ENCODE measurements at places on chromosomes 3 and 15.

- no peak for DNase-seq
Observed at GRCh38 chr3:177928172-177928873, 607.9 kb upstream of the KCNMB2 start.

DNA sequence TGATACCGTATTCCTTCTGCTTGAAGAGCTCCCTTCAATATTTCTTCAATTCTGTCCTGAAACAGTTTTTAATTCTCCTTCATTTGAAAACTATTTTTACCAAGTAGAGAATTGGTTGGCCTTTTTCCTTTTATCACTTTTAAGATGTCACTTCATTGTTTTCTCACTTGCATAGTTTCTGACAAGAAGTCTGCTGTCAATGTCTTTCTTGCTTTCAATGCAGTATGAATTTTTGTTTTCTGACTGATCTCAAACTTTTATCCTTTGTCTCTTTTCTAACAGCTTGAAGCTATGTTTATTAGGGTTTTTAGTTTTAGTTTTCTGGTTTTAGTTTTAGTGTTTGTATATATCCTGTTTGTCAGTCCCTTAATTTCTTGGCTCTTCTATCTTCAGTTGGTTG, 364.8 kb upstream of the TPRG1 start:
- DNase-seq, result no peak

GRCh38 chr3:27900316-27900715, 178.2 kb upstream of the EOMES start:
- no peak for DNase-seq

GRCh38 chr15:81331600-81331999, 7.7 kb upstream of the STARD5 start:
- no peak for DNase-seq

- DNase-seq, result no peak
Observed at GRCh38 chr3:176969506-176969905, 227.8 kb downstream of the TBL1XR1 start.

- no peak for DNase-seq
Observed at GRCh38 chr3:4732925-4733324, 239.8 kb downstream of the ITPR1 start.

- DNase-seq, result no peak
Observed at GRCh38 chr15:64341961-64342360, 14.0 kb downstream of the CSNK1G1 start.

- no peak for DNase-seq
Observed at GRCh38 chr15:28943146-28943545, 57.4 kb downstream of the APBA2 start.

DNA sequence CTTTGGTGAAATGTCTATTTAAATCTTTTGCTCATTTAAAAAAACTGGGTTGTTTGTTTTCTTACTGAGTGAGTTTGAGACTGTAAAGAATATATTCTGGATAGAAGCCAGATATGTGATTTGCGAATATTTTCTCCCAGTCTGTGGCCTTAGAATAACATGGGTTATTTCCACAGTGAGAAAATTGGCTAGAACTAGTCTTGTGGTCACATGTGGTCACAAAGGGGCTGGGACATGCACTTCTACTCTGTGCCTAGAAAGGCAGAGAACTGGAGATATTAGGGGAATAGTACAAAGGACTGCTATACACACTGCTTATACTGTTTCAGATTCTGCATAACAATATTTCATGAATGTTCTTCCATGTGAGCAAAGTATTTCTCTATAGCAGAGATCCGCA, 79.9 kb upstream of the RGMA start:
- no peak for DNase-seq

DNA sequence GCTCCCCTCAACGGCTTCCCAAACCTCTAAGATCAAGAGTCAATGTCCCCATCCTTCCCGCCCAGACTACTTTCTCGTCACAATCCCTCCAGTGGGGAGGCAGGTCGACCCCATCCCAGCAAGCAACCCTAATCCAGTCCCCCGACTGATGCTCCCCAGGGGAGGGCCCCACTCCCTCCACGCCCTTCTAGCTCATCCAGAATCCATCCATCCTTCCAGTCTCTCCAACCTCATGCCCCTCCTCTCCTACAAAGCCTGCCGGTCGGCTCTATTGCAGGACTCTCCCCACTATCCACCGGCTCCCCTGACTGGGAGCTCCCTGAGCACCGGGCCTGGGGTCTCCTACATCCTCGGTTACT, 1.3 kb downstream of the ADAMTS7 start:
- DNase-seq, result no peak

- no peak for DNase-seq
Observed at GRCh38 chr3:100875239-100875638, 118.0 kb downstream of the ABI3BP start.

DNA sequence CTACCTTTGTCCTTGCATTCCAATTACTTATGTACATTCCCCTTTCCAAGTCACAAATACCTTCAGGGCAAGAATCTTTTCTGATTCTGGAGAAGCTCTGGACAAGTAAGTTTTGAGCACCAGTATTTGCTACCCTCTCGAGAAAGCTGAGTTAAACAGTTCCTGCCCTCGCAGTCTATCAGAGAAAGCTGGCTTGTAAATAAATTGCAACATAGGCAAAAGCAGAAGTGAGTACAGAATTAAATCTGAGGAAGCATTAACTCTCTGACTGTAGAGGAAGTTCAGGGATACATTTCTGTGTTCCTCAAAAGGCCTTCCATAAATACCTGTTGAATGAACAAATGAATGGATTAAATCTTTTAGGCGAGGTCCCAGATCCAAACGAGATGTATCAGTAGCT, 1.2 kb downstream of the OSBPL11 start:
- DNase-seq, result no peak

GRCh38 chr15:49988766-49989165, 130.3 kb downstream of the ATP8B4 start:
- no peak for DNase-seq

- DNase-seq, result peak; percentile 38
Observed at GRCh38 chr3:136193278-136194054, 2.7 kb downstream of the MSL2 start.

- no peak for DNase-seq
Observed at GRCh38 chr15:99010768-99011167, 3.2 kb upstream of the PGPEP1L start.

DNA sequence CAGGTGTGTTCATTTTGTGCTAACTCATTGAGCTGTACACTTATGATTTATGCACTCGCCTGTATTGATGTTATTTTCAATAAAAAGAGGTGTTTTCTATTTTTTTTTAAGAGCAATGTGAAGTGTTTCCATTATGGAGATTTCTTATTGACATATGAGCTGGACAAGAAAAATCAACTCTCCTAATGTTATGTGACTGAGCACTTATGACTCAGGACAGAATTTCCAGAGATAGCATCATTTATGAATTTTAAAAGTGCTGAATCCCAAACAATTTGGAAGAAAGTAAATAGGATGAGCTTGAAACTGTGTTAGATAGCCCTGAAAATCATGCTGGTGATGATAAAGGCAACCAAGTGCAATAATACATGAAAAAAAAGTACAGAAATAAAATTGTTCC, 118.9 kb downstream of the RFTN1 start:
- DNase-seq, result no peak

- no peak for DNase-seq
Observed at GRCh38 chr15:37339856-37340255, 239.5 kb upstream of the MEIS2 start.

DNA sequence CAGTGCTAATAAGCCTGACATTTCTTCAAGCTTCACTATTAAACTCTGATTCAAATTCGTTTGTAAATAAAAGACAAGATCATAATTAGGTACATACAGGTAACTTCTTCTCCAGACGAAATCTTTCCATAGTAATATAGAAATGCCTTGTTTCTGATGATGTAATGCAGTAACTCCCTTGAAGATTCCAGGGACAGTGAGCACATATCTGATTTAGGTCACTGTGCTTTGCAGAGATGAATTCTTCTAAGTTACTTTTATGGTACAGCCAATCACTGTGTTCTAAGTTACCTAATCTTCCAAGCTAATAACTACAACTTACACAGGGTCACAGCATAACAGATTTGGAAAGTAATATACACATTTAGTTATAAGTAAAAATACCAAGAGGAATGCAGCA, 27.6 kb downstream of the SLC4A7 start:
- DNase-seq, result no peak

DNA sequence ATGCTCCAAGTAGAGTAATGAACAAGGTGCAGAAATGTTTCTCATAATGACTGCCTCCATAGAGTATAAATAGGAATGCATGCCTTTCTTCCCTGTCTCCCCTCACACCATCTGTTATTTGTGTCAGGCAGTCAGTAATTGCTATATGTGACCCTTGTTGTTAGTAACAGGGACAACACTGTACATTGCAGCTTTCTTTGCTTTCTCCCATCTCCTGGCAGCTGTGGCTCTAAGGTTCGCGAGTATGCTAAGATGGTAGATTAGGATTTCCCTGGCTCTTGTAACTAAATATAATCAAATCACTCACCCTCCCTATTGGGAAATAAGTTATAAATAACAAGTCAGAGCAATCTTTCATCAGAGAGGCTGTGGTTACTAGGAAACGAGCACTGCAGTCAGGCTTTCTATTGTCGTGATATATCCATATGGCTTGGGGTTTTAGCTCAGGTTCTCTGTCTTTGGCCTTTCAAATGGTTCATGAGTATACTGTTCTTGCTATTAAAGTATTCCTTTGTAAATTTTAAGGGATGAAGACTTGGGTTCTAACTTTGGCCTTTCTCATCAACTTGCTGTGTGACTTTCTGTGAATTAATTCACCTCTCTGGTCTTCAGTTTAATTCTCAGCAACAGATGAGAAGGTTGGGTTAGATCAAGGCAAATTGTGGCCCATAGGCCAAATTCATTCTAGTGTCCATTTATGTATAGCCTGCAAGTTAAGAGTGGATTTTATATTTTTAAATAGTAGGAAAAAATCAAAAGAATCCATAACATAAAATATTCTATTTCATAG, 8.1 kb upstream of the MINDY4B start:
- DNase-seq, result peak; percentile 57

DNA sequence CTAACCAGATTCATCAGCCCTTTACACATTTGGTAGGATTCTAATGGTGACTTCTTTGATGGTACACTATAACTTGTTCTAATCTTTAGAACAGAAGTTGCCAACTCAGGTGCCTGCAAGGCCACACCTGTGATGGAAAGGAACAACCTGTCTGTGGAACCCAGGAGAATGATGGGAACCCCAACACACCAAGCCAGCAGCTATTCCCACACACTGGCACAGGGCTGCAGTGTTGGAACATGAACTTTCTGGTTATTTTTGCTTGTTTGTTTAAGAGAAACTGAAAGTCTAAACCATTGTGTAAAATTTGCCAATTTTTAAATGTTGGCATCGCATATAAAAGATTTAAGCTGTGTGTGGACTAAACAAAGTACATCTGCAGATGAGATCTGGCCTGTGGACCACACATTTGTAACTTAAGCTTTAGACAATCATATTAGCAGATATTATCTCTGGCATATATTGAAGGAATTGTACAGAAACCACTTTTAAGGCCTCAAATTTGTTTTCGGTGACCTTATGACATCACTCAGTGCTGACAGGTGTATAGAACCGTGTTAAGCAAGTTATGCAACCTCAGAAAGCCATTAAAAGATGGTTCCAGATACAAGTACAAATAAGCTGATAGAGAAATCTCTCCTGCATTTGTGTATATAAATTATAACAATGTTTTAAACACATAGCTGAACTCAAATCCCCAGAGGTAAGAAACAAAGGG, 242.9 kb downstream of the SLC9A9 start:
- no peak for DNase-seq

DNA sequence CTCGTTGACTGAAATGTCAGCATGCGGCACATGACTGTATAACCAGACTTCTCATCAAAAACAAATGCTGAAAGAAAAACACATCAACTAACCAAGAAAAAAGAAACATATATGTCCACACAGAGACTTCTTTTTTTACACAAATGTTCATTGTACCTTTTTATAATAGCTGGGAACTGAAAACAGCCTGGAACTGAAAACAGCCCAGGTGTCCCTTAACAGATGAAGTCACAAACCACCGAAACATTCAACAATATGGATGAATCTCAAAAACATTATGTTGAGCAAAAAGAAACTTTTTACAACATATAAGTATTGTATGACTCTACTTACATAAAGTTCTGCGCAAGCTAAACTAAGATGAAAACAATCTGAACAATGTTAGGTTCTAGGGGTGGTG, 20.6 kb downstream of the UBE3A start:
- no peak for DNase-seq

- no peak for DNase-seq
Observed at GRCh38 chr3:184815046-184815930, 3.3 kb downstream of the VPS8 start.

DNA sequence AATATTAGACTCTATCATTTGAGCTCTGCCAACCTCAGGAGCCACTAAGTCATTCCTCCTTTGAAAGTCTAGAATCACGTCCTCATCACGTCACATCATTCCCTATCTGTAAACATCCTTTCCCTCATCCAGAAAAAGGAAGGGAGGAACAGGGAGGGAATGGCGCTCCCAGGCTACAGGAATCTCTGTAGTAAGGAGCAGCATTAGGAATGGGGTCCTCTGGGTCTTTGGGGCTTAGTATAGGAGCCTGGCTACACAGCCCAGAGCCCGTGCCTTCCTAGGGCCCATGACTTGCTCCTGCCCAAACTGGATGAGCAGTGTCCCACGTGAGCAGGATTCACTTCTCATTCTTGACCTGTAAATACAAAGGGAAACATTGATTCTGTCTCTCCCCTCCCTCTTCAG, 1.6 kb downstream of the TAGLN3 start:
- no peak for DNase-seq

DNA sequence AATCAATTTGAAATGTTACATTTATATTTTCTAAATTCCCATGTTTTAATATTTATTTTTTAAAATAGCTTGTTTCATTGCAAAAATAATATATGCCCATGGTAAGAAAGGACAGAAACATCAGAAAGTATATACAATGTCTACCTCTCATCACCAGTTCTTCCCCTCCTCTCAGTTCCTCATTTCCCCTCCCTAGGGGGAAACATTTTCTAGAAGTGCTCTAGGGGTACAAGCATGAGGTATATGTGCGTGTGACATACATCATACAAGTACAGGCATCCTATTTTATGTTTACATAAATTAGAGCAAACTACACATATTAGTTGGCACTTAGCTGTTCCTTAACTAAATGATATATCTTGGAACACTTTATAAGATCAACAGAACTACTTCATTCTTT, 189.3 kb upstream of the VEPH1 start:
- DNase-seq, result no peak

- DNase-seq, result no peak
Observed at GRCh38 chr3:23926736-23927135, 9.8 kb downstream of the RPL15 start.

- no peak for DNase-seq
Observed at GRCh38 chr3:70218471-70218870, 94.0 kb downstream of the MDFIC2 start.

DNA sequence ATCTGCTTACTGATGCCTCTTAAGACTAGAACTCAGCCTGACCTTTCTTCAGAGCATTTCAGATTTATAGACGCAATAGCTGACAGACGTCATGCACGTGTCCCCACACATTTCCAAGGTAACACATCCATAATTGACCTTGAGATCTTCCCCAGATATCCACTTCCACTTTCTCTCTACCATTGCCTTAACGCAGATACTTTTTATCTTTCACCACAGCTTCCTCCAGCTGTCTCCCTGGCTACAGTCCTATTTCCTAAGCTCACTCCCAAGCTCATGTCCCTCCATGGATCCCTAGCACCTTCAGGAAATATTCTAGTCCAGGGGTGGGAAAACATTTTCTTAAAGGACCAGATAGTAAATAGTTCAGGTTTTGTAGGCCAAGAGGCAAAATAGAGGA, 173.0 kb upstream of the MITF start:
- no peak for DNase-seq

All from NCI-H2171 treated with DMSO at 0.1 percent for 48 hours (cell line).